ENCODE measurements at places on chromosomes 11 and 22. TPM values are rescaled to one million over a fixed set of nuclear protein-coding genes. Genes with fewer than 3 reads are reported as not detected.

GRCh38 chr22:47574556-47574955 lies 812.1 kb downstream of the TBC1D22A start:
- H3K4me3 ChIP-seq: no peak overlapping the region
- no peaks in the 10 kb centered on the region for H3K4me1 ChIP-seq
- H3K36me3 ChIP-seq: peaks cover 6% of the 10 kb centered on the region
- no peaks in the 10 kb centered on the region for H3K27me3 ChIP-seq

PDE3B gene
- 29.7 TPM for total RNA-seq

DNA sequence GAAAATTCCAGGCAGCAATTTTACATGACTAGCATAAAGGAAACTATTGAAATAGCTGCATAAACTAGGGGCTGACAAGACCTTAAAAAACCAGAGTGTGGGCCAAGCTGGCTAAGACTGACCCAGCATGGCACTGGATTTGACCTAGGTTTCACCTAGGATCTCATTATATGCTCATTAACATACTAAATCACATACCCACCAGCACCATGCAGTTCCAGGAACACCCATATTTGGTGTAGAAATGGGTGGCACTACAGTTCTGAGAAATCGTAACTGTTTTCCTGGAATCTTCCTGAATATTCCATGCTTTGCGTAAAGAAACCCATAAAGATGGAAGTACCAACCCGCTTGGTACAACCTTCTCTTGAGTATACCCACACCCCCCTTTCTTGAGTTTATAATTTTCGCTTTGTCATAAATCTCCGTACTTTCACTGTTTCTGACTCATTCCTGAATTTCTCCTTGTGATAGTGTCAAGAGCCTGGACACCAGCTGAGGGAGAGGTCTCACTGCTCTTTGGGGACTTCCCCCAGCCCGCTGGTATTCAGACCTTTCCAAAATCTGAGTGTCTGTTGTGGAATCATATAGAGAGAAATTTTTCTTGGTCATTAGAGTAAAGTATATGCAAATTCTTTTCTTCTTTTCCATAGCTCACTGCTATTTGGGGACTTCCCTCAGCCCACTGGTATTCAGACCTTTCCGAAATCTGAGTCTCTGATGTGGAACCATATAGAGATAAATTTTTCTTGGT lies 55.1 kb downstream of the MTMR3 start:
- peaks cover 5% of the 10 kb centered on the region for H3K4me1 ChIP-seq
- H3K4me3 ChIP-seq: no peak overlapping the region
- peaks cover 23% of the 10 kb centered on the region for H3K36me3 ChIP-seq
- no peak for DNase-seq
- no peak overlapping the region for H3K27ac ChIP-seq

DNA sequence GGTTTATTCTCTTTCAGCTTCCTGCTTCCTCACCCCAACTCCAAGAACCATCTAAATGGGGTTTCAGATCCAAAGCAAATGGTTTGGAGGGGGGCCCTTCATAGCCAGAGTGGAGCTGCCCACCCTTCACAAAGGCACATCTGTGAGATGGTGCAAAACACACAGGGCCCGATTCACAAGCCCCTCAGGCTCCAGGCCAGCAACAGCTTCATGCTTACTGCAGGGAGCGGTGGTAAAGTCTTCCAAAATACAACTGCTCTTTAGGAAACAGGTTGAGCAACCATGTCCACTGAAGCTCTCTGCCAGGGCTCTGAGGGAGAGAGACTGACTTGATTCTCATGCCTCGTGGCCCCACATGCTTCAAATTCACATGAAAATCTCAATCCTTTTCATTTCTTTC lies 213.0 kb upstream of the NARS2 start:
- no peak overlapping the region for H3K27ac ChIP-seq
- no peaks in the 10 kb centered on the region for H3K27me3 ChIP-seq
- peaks cover 17% of the 10 kb centered on the region for H3K36me3 ChIP-seq
- DNase-seq: no peak
- peaks cover 27% of the 10 kb centered on the region for H3K4me1 ChIP-seq

DNA sequence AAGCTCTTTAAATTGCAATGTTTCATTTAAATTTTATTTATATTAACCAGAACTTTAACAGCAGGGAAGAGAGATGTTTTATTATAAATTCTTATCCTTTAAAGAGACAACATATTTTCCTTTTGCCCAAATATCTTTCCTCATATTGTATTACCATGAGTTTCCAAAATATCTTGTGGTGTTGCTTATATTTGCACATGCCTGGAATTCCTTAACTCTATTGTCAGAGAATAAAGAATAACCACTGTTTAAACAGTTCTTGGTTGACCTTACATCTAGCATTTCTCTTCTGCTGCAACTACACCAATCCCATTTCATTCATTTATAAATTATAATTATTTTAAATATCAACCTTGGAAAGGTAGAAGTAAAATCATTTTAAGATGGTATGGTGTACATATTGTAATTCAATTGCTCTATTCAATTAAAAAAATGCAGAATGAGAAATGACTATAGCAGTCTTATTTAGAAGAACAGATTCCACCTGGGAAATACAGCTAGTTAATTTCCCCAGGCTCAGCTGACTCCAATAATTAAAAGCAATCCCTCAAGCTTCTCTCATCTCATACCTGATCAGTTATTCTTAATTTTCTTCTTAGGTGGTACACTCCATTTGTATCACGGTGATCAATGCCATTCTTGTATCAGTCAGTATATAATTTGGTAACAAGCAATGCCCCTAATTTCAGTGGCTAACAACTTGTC lies 923.3 kb downstream of the KCNA4 start:
- H3K4me1 ChIP-seq: peaks cover 15% of the 10 kb centered on the region
- H3K27me3 ChIP-seq: no peaks in the 10 kb centered on the region
- no peak overlapping the region for H3K4me3 ChIP-seq
- peak overlapping the region; percentile 74 for H3K27ac ChIP-seq
- DNase-seq: no peak
- no peaks in the 10 kb centered on the region for H3K36me3 ChIP-seq

DNA sequence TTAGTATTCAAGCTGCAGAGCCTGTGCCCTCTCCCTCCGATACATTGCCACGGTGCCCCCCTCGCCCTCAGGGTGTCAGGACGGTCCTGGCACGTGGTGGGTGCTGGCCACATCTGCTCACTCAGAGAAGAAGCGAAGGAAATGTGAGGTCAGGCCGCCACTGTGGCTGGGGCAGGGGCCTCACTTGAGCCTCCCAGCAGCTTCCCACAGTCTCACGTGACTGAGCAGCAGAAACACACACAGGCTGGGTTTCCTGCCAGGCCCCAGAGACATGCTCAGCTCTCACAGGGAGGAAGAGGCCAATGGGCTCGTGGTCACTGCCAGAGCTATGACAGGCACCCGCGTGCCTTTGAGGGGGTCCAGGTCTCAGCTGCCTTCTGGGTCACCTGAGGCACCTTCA lies 37.9 kb upstream of the PRR5 start:
- peaks cover 2% of the 10 kb centered on the region for H3K4me1 ChIP-seq
- H3K27ac ChIP-seq: no peak overlapping the region
- peaks cover 23% of the 10 kb centered on the region for H3K27me3 ChIP-seq
- DNase-seq: no peak
- no peak overlapping the region for H3K4me3 ChIP-seq

DNA sequence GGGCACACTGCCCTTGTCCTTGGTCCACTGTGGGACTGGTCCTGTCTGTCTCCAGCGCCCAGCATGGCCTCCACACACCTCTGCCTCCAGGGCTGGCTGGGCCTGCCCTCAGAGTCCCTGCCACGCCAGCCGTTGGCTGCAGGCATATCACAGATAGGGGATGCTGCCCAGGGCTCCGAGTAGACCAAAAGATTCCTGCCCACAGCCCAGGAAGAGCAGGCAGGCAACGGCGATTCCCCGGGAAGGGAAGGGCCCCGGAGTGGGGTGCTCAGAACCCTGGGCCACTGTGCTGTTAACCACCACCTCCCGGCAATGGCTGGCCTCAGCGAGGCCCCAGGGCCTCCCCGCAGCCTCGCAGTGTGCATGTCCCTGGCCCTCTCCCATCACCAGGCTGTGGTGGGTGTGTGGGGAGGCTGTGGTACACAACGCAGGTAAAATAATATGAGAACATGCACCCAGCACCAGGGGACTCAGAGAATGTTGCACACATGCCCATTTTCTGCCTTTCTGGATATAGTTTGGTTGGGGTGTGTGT lies 2.2 kb downstream of the IFITM5 start:
- H3K4me1 ChIP-seq: peaks cover 9% of the 10 kb centered on the region
- peaks cover 13% of the 10 kb centered on the region for H3K27me3 ChIP-seq
- no peak overlapping the region for H3K4me3 ChIP-seq
